ENCODE measurements at places on chromosomes 1 and 21. TPM values are rescaled to one million over a fixed set of nuclear protein-coding genes. Genes with fewer than 3 reads are reported as not detected.
A peak's percentile ranks its signal among the peaks of the same experiment; 100 is the strongest.

VASH2 gene
- 2.9 TPM for total RNA-seq

SYPL2 gene
- 1.4 TPM for total RNA-seq

DCDC2B gene
- total RNA-seq: 0.33 TPM

BGLAP gene
- 0.98 TPM for total RNA-seq

SLC30A1 gene
- total RNA-seq: 16.3 TPM

AKR7A3 gene
- total RNA-seq: 1.4 TPM

- H3K4me1 ChIP-seq: no peaks in the 10 kb centered on the region
- no peaks in the 10 kb centered on the region for H3K36me3 ChIP-seq
- no peaks in the 10 kb centered on the region for H3K27me3 ChIP-seq
- peak overlapping the region; percentile 66 for H3K4me3 ChIP-seq
- no peak for DNase-seq
These were observed 48.5 kb upstream of the ACOT11 start for GRCh38 chr1:54499360-54500106.

DNA sequence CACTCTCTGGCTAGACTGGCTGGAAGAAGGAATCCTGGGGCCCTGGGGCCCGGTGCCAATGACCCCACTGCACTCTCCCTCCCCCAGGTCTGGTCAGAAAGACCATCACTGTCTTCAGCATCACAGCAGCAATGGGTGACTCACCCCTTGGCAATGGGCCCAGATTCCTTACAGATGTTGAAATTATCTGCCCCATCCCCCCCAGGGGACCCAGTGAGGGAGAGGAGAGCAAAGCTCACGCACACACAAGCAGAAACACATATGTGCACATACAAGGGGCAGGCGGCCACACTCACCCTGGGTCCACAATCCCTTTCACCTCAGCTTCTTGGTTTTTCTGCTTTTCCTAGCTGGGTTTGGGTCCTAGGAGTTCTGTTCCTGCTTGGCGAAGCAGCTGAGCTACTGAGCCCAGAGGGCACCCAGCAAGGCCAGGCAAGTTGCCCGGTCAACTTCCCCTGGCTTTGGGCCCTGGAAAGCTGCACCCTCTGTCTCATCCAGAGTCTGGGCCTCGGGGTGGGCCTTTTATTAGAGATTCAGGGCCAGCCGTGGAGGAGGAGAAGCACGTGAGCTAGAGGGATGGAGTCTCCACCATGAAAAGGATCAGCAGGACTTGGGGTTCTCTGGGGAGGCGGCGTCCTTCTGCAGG is 2.6 kb downstream of the COL16A1 start:
- peaks cover 32% of the 10 kb centered on the region for H3K4me1 ChIP-seq
- peak overlapping the region; percentile 95 for H3K27ac ChIP-seq
- no peaks in the 10 kb centered on the region for H3K27me3 ChIP-seq
- peak; percentile 97 for DNase-seq

GRCh38 chr1:33880305-33880704 is 16.4 kb downstream of the HMGB4 start:
- no peak for DNase-seq
- H3K27me3 ChIP-seq: no peaks in the 10 kb centered on the region
- no peak overlapping the region for H3K4me3 ChIP-seq
- H3K36me3 ChIP-seq: no peaks in the 10 kb centered on the region
- no peak overlapping the region for H3K27ac ChIP-seq

GRCh38 chr1:37676281-37677142 is 15.8 kb upstream of the CDCA8 start:
- no peaks in the 10 kb centered on the region for H3K27me3 ChIP-seq
- H3K27ac ChIP-seq: peak overlapping the region; percentile 16
- H3K4me3 ChIP-seq: no peak overlapping the region
- no peak for DNase-seq
- H3K4me1 ChIP-seq: no peaks in the 10 kb centered on the region

GRCh38 chr1:170145061-170145460 is 698 bp upstream of the NTMT2 start:
- DNase-seq: no peak
- H3K27me3 ChIP-seq: no peaks in the 10 kb centered on the region
- no peaks in the 10 kb centered on the region for H3K4me1 ChIP-seq
- no peaks in the 10 kb centered on the region for H3K36me3 ChIP-seq
- no peak overlapping the region for H3K27ac ChIP-seq

GRCh38 chr1:48671578-48671977 is 105.1 kb downstream of the BEND5 start:
- no peaks in the 10 kb centered on the region for H3K27me3 ChIP-seq
- H3K4me1 ChIP-seq: no peaks in the 10 kb centered on the region
- H3K4me3 ChIP-seq: no peak overlapping the region
- H3K27ac ChIP-seq: no peak overlapping the region

DNA sequence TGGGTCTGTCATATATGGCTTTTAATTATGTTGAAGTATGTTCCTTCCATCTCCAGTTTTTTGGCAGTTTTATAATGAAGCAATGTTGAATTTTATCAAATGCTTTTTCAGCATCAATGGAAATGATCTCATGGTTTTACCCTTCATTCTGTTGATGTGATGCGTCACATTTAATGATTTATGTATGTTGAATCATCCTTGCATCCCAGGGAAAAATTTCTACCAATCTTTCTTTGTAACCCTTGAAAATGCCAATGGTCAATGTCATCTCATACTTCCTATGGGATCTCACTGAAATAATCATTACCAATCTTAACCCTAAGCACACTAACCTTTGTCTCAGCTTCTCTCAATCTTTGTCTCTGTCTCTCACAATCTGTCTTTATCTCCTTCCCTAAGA is 1004.0 kb downstream of the KCNT2 start:
- no peaks in the 10 kb centered on the region for H3K36me3 ChIP-seq
- H3K4me3 ChIP-seq: no peak overlapping the region
- no peak overlapping the region for H3K27ac ChIP-seq
- H3K4me1 ChIP-seq: no peaks in the 10 kb centered on the region
- H3K27me3 ChIP-seq: no peaks in the 10 kb centered on the region

GRCh38 chr1:110084227-110085078 is 14.0 kb upstream of the ALX3 start:
- peak overlapping the region; percentile 60 for H3K4me3 ChIP-seq
- no peak for DNase-seq
- peaks cover 17% of the 10 kb centered on the region for H3K27me3 ChIP-seq
- H3K4me1 ChIP-seq: peaks cover 4% of the 10 kb centered on the region
- H3K36me3 ChIP-seq: no peaks in the 10 kb centered on the region
- peak overlapping the region; percentile 70 for H3K27ac ChIP-seq
